A549 (cell line): ENCODE measurements at places on chromosomes 16 and 17. TPM values are rescaled to one million over a fixed set of nuclear protein-coding genes. Genes with fewer than 3 reads are reported as not detected.

GRCh38 chr17:37446027-37446426, 39.3 kb downstream of the TADA2A start:
- DNase-seq: peak; percentile 40

The TMEM238L gene
- polyA plus RNA-seq: not detected in 3 replicates

GRCh38 chr16:11258553-11259492, 2.8 kb upstream of the SOCS1 start:
- no peak for DNase-seq

DNA sequence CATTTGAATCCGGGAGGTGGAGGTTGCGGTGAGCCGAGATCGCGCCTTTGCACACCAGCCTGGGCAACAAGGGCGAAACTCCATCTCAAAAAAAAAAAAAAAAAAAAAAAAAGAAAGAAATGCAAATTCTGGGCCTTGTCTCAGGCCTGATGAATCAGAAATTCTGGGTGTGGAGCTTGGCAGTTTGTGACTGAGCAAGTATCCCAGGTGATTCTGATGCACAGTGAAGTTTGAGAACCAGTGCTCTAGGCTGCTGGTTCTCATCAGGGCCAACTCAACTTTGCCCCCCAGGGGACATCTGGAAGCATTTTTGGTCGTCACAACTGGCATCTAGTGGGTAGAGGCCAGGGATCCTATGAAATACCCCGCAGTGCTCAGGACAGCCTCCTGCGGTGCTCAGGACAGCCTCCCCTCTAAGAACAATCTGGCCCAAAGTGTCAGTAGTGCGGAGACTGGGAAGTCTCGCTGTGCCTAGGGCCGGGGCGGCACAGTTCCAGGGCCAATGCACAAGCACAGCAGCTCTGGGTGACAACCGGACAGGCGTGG, 55.9 kb downstream of the SDK2 start:
- no peak for DNase-seq

- no peak for DNase-seq
Measured at GRCh38 chr16:69327585-69328310, 2.6 kb downstream of the PDF start.

- no peak for DNase-seq
Measured at GRCh38 chr16:203246-203645, 23.0 kb downstream of the HBQ1 start.

DNA sequence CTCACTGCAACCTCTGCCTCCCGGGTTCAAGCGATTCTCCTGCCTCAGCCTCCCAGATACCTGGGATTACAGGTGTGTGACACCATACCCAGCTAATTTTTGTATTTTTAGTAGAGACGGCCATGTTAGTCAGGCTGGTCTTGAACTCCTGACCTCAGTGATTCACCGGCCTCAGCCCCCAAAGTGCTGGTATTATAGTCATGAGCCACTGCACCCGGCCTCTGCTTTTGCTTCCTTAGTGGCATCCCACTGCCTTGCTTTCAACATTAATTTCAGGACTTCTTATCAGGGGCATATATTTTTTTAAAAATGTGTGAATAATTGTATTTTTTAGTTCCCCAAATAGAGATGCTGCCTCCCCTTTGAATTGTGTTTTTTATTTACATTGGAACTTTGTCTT, 98.8 kb downstream of the SYCE1L start:
- DNase-seq: peak; percentile 65
